Spleen (tissue), 13 donors: ENCODE measurements at places on chromosomes 12 and 14. TPM values are rescaled to one million over a fixed set of nuclear protein-coding genes. Genes with fewer than 3 reads are reported as not detected.

DNA sequence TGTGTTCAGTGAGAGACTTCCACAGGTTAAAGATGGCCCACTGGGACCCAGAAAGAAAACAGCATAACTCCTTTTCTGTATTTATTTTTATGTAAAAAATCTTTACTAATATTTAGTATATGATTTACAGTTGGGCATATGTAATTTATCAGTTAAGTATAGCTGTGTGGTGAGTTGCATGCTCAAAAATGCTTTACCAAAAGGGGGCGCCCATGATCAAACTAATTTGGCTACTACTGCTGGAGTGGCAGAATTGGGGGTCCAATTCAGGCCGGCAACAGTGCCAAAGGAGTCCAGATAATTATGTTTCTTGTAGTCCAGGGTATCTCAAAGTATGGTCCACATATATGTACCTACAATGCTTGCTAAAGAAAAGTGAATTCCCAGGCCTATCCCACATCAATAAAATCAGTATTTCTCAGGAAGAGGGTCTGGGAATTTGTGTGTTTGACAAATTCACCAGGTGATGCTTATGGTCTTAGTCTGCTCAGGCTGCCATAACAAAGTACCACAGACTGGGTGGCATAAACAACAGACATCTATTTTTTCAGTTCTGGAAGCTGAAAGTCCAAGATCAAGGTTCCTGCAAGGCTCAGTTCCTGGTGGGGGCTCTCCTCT lies 152.0 kb downstream of the KTN1 start:
- H3K36me3 ChIP-seq, result no peaks in the 10 kb centered on the region
- H3K27me3 ChIP-seq, result no peaks in the 10 kb centered on the region
- DNase-seq, result no peak
- no peak overlapping the region for H3K27ac ChIP-seq

DNA sequence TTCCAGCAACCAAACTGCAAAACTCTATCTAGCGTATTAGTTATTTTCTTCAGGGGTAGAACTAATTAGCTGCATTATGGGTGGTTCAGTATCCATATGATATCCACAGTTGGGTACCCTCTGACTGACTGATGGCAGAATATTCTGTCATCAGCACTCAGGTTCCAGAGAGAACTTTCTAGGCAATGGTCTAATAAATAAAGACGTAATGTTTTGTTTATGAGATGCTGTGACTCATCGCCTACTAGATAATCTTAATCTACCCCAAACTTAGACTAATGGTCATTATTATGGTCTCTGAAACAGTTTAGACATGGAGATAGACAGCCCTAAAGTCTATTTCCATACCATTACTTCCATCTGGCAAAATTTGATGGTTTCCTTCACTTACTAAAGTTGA lies 220.1 kb downstream of the MED13L start:
- no peak overlapping the region for H3K4me3 ChIP-seq
- H3K4me1 ChIP-seq, result peaks cover 45% of the 10 kb centered on the region
- no peak overlapping the region for H3K27ac ChIP-seq
- no peak for DNase-seq

DNA sequence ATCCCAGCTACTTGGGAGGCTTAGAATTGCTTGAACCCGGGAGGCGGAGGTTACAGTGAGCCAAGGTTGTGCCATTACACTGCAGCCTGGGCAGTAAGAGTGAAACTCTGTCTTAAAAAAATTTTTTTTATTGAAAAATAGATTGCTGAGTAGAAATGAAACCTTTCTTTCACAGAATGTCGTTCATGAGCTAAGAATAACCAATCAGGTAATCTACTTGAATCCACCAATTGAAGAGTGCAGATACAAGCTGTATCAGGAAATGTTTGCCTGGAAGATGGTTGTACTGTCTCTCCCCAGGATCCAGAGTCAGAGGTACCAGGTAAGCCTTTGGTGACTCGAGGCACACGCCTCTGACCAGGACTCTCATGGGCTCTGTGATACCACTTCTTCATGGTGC lies 27.0 kb downstream of the DYNC1H1 start:
- H3K4me3 ChIP-seq, result no peak overlapping the region
- H3K27me3 ChIP-seq, result no peaks in the 10 kb centered on the region
- no peak for DNase-seq
- H3K36me3 ChIP-seq, result peaks cover 8% of the 10 kb centered on the region
- no peak overlapping the region for H3K27ac ChIP-seq
- H3K4me1 ChIP-seq, result no peaks in the 10 kb centered on the region

DNA sequence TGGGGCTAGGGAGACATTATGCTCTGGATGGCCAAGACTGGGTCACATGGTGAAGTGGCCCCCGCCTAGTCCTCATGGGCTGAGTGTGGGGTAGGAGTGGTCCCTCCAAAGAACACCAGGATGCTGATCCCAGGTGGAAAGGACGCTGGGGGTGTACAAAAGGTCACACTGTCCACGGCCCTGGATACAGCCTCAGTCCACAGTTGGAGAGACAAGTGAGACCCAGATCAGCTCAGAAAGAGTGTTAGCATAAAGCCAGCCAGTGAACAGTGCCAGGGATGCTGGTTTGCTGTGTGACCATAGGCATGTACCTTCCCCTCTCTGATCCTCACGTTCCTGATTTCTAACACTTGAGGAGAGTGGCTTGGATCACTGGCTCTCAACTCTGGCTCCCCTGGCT lies 13.4 kb upstream of the OAS2 start:
- no peak overlapping the region for H3K27ac ChIP-seq
- no peak for DNase-seq

DNA sequence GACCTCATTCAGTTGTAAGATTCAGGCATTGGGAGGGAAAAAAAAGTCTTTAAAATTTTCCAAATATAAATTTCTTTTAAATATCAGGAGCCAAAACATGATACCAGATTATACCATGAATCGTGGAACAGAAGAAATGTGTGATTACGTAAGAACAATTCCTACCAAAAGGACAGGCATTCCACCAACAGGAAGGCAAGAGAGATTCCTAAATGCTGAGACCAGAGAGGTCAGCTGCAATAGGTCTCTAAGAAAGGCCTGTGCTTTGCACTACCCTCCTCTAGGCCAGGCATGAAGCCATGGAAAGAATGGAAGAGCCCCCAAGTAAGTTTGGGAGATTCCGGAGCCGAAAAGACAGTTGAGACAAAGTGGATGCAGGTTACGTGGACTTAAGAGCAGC lies 83.7 kb downstream of the PTGER2 start:
- no peak overlapping the region for H3K27ac ChIP-seq
- no peaks in the 10 kb centered on the region for H3K27me3 ChIP-seq
- H3K36me3 ChIP-seq, result no peaks in the 10 kb centered on the region
- no peak for DNase-seq

DNA sequence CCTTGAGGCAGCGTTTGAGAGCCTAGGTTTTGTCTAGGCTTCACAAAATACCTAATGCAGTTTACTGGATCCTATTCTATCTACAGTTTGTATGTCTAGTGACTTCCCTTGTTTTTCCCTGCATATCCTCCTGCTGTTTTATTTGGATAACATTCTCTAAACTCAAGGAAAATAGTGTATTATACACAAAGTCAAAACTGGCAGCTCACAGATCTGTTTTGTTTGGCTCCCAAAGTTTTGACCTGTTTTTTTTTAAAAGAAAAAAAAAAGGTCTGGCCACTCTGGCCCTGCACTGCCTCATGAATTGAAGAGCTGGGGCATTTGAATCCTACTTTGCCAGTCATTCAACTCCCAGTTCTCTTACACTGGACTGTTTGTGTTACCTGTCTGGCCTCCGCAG lies 155.3 kb downstream of the KICS2 start:
- DNase-seq, result no peak
- no peak overlapping the region for H3K4me3 ChIP-seq
- no peaks in the 10 kb centered on the region for H3K4me1 ChIP-seq
- H3K36me3 ChIP-seq, result no peaks in the 10 kb centered on the region
- no peaks in the 10 kb centered on the region for H3K27me3 ChIP-seq

Gene ANKS1B
- total RNA-seq, result 7.0 TPM

Gene ERP27
- total RNA-seq, result 3.5 TPM

Gene PPP4R3A
- 109 TPM for total RNA-seq
